ENCODE measurements at places on chromosomes 2 and 18.

GRCh38 chr2:165674780-165675179, 119.3 kb downstream of the GALNT3 start:
- H3K27me3 ChIP-seq: no peaks in the 10 kb centered on the region
- no peak for DNase-seq
- H3K4me1 ChIP-seq: no peaks in the 10 kb centered on the region
- H3K4me3 ChIP-seq: no peak overlapping the region

- no peaks in the 10 kb centered on the region for H3K27me3 ChIP-seq
- no peaks in the 10 kb centered on the region for H3K36me3 ChIP-seq
- DNase-seq: peak; percentile 66
- H3K4me3 ChIP-seq: peak overlapping the region; percentile 84
Measured at GRCh38 chr2:234494361-234495250, 2.3 kb downstream of the ARL4C start.

GRCh38 chr2:726169-726568, 49.0 kb upstream of the TMEM18 start:
- no peak for DNase-seq
- no peaks in the 10 kb centered on the region for H3K4me1 ChIP-seq
- no peaks in the 10 kb centered on the region for H3K27me3 ChIP-seq

DNA sequence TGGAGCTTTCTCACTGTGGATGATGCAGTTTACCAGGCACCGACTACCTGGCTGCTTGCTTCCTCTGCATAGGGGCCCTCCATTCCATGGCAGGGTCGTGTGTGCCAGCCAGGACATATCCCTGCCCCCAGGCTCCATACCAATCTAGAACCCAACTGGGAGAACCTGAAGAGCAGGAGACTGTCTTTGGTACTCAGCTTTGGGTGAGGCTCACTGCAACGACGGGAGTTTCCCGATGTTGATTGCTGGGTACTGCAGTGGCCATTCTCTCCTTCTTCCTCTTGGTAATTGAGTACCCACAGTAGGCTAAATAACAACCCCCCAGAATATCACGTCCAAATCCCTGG, 133.3 kb upstream of the SERTAD2 start:
- no peak for DNase-seq
- no peak overlapping the region for H3K27ac ChIP-seq
- H3K36me3 ChIP-seq: no peaks in the 10 kb centered on the region
- H3K4me1 ChIP-seq: peaks cover 4% of the 10 kb centered on the region
- no peaks in the 10 kb centered on the region for H3K27me3 ChIP-seq
- no peak overlapping the region for H3K4me3 ChIP-seq

DNA sequence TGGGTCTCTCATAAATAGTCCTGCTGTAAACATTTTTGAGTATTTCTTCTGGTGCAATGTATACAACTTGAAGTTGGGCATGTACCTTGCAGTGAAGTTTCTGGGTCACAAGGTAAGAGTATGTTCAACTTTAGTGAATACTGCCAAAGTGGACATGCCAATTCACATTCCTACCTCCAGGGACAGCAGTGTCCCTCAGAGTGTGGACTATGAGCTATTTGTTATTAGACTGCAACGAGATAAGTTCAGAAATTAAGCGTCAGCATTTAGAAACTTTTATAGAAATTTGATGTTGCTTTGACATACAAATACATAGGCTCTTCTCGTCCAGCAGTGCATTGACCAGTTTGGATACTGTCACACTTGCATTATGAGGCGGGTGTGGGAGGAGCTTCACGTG, 7.2 kb upstream of the ACKR3 start:
- peaks cover 16% of the 10 kb centered on the region for H3K27me3 ChIP-seq
- H3K36me3 ChIP-seq: no peaks in the 10 kb centered on the region
- no peaks in the 10 kb centered on the region for H3K4me1 ChIP-seq
- H3K27ac ChIP-seq: no peak overlapping the region
- no peak overlapping the region for H3K4me3 ChIP-seq

GRCh38 chr2:19860022-19860421, 41.8 kb downstream of the TTC32 start:
- peak overlapping the region; percentile 45 for H3K27ac ChIP-seq
- peak; percentile 85 for DNase-seq
- H3K4me1 ChIP-seq: peaks cover 13% of the 10 kb centered on the region
- H3K27me3 ChIP-seq: no peaks in the 10 kb centered on the region
- H3K36me3 ChIP-seq: no peaks in the 10 kb centered on the region

- H3K36me3 ChIP-seq: no peaks in the 10 kb centered on the region
- no peak overlapping the region for H3K4me3 ChIP-seq
- peak; percentile 63 for DNase-seq
- no peaks in the 10 kb centered on the region for H3K4me1 ChIP-seq
- H3K27me3 ChIP-seq: no peaks in the 10 kb centered on the region
Measured at GRCh38 chr2:62774555-62775366, 69.2 kb downstream of the EHBP1 start.

DNA sequence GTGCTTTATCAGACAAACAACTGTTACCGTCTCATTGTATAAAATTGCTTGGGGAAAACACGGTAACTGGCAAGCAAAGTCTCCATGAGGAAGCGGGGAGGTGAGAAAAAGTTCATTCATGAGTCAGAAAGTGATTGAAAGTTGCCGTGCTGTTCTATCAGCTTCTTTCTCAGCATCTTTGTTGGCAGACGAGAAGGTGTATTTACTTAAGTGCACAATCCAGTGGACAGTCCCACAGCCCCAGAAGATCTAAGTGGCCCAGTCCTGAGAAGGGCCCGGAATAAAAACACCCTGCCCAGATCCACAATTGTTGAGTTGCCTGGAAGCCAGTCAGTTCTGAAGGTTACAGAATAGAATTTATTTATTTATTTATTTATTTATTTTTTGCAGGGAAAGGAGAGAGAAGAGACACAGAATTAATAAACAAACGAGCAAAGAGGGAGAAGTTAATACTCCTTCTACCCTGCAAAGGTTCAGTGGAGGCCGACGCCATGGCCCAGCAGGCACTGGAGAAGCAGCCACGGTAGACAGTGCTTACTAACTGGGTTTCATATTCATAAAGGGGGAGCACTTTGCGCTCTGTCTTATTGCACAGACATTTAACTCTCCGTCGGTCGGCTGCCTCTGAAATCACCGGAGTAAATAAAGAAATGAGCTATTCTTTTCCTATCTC, 676.0 kb upstream of the SALL3 start:
- no peak overlapping the region for H3K27ac ChIP-seq
- no peaks in the 10 kb centered on the region for H3K36me3 ChIP-seq
- no peaks in the 10 kb centered on the region for H3K27me3 ChIP-seq
- no peaks in the 10 kb centered on the region for H3K4me1 ChIP-seq
- H3K4me3 ChIP-seq: no peak overlapping the region

DNA sequence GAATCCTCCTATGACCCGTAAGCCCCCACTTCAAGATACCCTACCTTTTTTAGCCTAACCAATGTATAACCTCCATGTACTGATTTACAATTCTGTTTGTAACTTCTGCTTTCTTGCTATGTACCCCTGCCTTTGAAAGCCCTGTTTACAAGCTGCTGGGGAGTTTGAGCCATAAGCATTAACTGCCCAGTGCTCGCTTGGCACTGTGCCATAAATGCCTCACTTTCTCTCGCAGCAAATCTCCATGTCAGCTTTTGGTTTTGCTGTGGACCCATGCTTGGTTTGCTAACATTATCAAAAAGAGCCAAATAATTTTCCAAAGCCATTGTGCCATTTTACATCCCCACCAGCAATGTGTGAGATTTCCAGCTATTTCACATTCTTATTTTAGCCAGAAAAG, 51.8 kb downstream of the TEX51 start:
- H3K27me3 ChIP-seq: peaks cover 7% of the 10 kb centered on the region
- no peak overlapping the region for H3K27ac ChIP-seq
- no peak overlapping the region for H3K4me3 ChIP-seq

DNA sequence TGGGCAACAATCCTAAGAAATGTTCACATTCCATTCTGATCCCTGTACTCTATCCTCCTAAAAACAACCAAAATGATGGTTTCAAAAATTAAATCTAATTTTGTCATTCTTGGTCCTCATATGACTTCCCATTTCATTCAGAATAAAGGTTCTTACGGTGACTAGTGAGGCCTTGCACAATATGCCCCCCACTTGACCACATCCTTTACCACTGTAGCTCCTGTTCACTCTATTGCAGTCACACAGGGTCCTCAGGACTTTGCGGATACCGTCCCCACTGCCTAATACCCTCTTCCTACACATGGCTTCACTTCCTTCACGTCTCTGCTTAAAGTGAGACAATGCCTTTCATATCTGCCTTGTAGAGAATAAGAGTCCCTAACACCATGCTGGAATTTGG, 1058.7 kb upstream of the KLHL29 start:
- no peak overlapping the region for H3K4me3 ChIP-seq
- H3K27me3 ChIP-seq: no peaks in the 10 kb centered on the region
- no peaks in the 10 kb centered on the region for H3K4me1 ChIP-seq
- H3K36me3 ChIP-seq: no peaks in the 10 kb centered on the region
- no peak for DNase-seq

DNA sequence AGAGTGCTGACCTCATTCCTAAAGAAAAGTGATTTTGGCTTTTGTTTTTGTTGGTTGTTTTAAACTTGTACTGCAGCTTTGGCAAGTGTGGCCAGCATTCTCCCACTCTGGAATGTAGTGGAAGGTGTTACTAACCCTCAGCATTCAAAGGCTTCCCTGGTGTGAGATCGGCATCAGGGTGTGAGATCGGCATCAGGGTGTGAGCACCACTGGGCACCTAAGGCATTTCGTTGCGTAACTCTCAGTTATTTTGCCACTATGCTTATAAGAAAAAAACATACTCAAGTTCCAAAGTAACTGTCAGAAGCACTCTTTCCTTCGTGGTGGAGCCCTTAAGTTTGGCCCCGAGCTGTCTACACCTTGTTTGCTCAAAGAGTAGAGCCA, 1.7 kb downstream of the CYBRD1 start:
- DNase-seq: peak; percentile 25
- no peaks in the 10 kb centered on the region for H3K27me3 ChIP-seq
- peaks cover 7% of the 10 kb centered on the region for H3K4me1 ChIP-seq
- peak overlapping the region; percentile 83 for H3K27ac ChIP-seq
- H3K36me3 ChIP-seq: peaks cover 2% of the 10 kb centered on the region

DNA sequence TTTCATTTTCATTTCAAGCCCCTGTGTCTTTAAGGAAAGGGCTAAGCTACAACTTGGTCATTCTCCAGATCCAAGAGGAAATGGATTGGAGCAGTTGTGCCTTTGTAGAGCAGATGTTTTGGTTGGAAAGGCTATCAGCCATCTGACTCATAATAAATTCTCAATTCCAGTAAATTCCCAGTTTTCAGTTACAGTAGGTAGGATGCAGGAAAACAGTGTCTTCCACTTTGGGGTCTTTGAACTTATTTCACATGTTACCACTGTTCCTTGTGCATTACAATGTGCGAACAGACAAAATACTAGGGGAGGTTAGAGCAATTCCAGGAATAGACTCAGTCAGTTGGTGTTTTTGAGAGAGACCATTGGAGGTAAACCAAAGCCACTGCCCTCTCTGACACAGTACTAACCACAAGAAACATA, 211.9 kb downstream of the BABAM2 start:
- H3K27me3 ChIP-seq: no peaks in the 10 kb centered on the region
- no peaks in the 10 kb centered on the region for H3K36me3 ChIP-seq
- H3K27ac ChIP-seq: peak overlapping the region; percentile 81
- H3K4me3 ChIP-seq: no peak overlapping the region
- DNase-seq: peak; percentile 86

DNA sequence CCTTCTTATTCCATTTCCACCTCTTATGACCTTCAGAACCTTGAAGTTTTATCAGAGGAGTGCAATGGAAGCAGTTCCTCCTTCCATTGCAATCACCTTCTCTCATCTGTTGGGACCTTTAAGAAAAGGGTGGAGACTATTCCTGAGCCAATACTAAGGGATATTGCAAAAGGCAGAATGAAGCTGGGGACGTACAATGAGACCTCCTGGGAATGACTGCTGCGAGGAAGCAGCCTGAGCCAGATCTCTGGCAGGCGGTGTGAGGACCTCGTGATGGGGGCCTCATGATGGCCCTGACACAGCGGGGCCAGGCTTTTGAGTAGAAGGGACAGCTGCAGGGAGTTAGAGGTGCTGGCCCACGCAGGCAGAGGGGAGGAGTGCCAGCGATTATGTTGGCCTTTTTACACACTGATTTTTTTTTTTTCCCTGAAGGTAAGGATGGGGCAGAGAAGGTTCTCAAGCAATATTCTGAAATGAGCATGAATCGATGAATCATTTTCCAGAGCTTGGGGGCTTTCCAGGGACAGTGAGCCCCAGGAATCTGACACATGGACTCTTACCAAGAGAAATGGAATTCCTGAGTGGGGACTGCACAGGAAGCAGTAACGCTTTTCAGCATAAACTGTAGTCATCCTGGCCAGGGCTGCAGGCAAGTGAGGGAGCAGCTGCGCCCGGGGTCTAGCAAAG, 40.0 kb upstream of the LAPTM4A start:
- H3K27ac ChIP-seq: peak overlapping the region; percentile 95
- peak; percentile 97 for DNase-seq
- peaks cover 40% of the 10 kb centered on the region for H3K4me1 ChIP-seq
- peak overlapping the region; percentile 2 for H3K4me3 ChIP-seq
- no peaks in the 10 kb centered on the region for H3K36me3 ChIP-seq
- no peaks in the 10 kb centered on the region for H3K27me3 ChIP-seq

DNA sequence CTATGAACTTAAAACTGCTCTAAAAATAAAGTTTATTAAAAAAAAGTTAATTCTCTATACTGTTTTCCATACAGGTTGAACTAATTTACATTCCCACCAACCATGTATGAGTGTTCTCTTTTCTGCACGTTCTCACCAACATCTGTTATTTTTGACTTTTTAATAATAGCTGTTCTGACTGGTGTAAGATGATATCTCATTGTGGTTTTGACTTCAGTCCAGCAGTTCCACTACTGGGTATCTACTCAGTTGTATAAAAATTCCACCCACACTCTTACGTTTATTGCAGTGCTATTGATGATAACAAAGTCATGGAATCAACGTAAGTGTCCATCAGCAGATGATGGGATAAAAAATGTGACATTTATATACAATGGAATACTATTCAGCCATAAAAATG, 33.7 kb downstream of the SPAG16 start:
- peaks cover 2% of the 10 kb centered on the region for H3K4me1 ChIP-seq
- no peak overlapping the region for H3K4me3 ChIP-seq
- H3K36me3 ChIP-seq: no peaks in the 10 kb centered on the region
- H3K27ac ChIP-seq: no peak overlapping the region

- peaks cover 11% of the 10 kb centered on the region for H3K4me1 ChIP-seq
- no peaks in the 10 kb centered on the region for H3K36me3 ChIP-seq
- H3K27ac ChIP-seq: no peak overlapping the region
- no peaks in the 10 kb centered on the region for H3K27me3 ChIP-seq
- DNase-seq: no peak
Measured at GRCh38 chr2:102040229-102040628, 48.5 kb downstream of the IL1R2 start.

GRCh38 chr2:156615836-156616322, 179.7 kb downstream of the GPD2 start:
- no peak overlapping the region for H3K27ac ChIP-seq
- H3K4me1 ChIP-seq: no peaks in the 10 kb centered on the region
- no peak overlapping the region for H3K4me3 ChIP-seq
- DNase-seq: no peak
- H3K27me3 ChIP-seq: no peaks in the 10 kb centered on the region
- H3K36me3 ChIP-seq: no peaks in the 10 kb centered on the region

DNA sequence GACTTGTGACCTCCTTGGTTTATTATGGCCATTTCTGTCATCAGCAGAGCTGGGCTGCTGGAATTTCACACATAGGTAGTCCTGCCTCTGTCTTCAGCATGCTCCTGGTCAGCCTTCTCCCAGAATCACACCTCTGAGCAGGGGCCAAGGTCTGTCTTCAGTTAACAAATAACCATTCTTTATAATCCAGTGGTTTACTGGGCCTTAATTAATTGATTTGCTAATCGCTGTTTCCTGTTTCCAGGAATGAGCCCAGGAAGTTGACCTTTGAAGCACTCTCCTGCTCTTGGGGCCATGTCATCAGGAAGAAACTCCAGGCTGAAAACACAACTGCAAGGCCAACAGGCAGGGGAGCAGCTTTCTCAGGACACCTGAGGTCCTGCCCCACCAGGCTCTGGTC, 278.5 kb downstream of the SRBD1 start:
- no peaks in the 10 kb centered on the region for H3K36me3 ChIP-seq
- H3K4me1 ChIP-seq: peaks cover 4% of the 10 kb centered on the region
- H3K27me3 ChIP-seq: peaks cover 18% of the 10 kb centered on the region
- no peak overlapping the region for H3K4me3 ChIP-seq
- H3K27ac ChIP-seq: no peak overlapping the region
- no peak for DNase-seq
